GOT3 (cell line): ENCODE measurements at places on chromosomes 5 and 9.

GRCh38 chr5:112419164-112419985 lies at the start of gene EPB41L4A:
EPB41L4A (minus strand) TSS chr5:112419277; CDS start chr5:112419039, 238 bp downstream.
- no peak for DNase-seq

DNA sequence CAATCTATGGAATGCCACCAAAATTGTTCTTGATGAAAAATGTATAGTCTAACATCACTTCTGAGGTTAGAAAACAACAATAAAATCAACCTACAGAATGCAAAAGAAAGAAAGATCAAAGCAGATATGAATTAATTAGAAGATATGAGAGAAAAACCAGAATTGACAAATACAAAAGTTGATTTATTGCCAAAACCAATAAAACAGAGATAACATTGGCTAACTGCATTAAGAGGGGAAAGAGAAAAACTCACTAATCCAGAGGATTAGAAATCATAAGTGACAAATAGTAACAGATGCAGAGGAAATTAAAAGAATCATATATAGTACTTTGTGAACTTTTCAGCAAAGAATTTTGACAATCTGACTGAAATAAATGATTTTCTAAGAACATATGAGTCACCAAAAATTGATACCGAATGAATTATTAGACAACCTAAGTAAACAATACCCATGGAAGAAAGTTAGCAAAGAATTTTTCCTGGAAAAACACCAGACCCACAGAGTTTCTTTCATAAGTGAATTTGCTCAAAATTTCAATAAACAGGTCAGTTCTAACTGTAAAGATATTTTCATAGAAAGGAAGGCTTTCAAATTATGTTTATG lies 167.7 kb downstream of the AOPEP start:
- no peak for DNase-seq

GRCh38 chr5:56737951-56738606 lies 77.3 kb upstream of the MAP3K1 start:
- DNase-seq: no peak

- DNase-seq: no peak
Measured at GRCh38 chr5:128357226-128357625, 180.8 kb downstream of the FBN2 start.

- peak; percentile 57 for DNase-seq
Measured at GRCh38 chr5:71782771-71783770, 64.0 kb downstream of the CARTPT start.

- DNase-seq: no peak
Measured at GRCh38 chr9:69812068-69813000, 8.3 kb upstream of the CFAP95 start.

GRCh38 chr5:72108202-72109061 lies 1.2 kb downstream of the MAP1B start:
- no peak for DNase-seq

- no peak for DNase-seq
Measured at GRCh38 chr5:74017786-74018211, 391.8 kb downstream of the ARHGEF28 start.

DNA sequence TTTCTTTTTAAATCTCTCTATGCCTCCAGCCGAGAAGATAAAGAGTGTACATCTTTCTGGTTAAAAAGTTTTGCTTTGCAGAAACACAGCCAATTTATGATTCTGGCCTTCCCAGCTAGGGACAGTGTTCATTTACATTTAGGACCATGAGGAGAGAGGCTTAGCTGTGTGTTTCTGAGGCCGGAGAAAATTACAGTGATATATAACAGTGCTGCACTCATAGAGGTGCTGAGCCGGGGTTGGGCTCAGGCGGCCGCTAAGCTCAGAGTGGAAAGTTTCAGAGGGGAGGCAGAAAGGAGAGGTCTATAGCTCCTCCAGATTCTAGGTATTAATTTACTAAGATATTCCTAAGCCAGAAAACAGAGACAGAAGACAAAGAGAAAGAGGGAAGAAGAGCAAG lies 37.0 kb upstream of the LCP2 start:
- DNase-seq: no peak

DNA sequence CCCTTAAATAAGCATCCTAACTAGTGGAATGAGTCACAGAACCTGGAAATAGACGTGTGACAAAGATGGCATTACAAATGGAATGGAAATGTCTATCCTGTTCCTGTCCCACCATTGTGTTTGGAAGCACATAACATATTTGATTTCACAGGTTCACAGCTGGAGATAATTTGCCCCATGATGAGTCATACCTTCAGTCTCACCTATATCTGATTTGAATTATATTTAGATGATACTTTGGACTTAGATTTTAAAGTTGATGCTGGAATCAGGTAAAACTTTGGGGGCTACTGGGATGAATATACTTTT lies 92.5 kb downstream of the CEMIP2 start:
- DNase-seq: no peak

DNA sequence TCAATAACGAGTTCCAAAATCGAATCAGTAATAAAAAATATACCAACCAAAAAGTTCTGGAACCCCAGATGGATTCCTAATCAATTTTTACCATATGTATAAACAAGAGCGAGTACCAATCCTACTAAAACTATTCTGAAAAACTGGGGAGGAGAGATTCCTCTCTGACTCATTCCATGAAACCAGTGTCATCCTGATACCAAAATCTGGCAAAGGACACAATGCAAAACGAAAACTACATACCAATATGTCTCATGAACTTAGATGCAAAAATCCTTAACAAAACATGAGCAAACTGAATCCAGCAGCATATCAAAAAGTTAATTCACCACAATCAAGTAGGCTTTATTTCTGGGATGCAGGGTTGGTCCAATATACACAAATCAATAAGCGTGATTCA lies 30.5 kb upstream of the MACIR start:
- no peak for DNase-seq

DNA sequence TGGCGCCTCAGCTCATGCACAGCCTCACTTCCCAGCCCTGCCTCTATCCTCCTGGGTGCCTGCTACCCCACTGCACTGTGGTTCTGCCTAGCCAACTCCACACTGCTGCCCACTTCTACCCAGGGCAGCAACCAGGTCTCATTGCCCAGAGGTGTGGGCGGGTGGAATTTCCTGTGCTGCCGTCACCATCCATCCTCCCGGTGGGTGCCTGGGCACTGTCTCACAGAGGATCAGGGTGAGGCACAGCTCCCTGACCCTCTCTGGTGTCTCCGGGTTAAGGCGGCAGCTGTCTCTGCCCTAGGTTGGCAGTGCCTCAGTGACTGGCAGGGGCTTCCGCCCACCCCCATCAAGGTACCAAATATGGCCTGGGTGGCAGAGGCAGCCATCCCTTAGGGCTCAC lies 4.3 kb upstream of the MTMR12 start:
- DNase-seq: no peak

DNA sequence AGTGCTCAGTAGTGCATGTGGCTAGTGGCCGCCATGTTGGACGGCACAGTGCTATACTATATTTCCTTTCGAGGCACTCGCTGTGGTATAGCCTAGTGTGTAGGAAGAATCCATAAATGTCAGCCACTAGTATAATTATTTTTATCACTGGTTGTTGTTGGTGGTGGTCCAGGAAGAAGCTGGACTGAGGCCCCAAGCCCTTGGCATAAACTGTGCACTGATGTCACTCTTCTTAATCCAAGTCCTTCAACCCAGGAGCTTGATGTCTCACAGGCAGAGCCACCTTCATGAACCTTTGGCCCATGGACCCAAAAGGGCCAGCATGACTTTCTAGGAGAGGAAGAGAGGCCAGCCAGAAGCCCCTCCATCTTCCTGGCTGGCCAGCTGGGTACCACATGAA lies 32.5 kb upstream of the SYNPO start:
- DNase-seq: no peak

GRCh38 chr5:126334760-126335159 lies 88.4 kb upstream of the GRAMD2B start:
- DNase-seq: no peak

GRCh38 chr5:57841676-57842363 lies 359.2 kb upstream of the ACTBL2 start:
- no peak for DNase-seq

DNA sequence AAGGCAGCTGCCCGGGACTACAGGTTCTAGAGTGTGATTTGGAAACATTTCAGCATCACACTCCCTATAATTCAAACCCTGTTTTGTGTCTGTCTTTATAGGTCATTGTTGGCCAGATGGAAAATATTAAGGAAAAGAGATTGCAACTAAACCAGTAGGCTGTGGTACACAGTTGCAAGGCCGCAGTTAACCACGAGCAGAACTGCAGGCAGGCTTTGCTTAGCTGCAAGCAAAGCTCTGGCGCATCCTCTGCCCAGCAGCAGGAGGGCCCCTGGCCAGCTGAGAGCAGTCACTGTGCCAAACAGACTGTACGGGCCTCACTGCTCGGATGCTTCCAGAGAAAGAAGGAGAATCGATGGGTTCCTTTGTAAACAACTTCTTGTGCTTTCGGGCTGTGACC lies 204.5 kb downstream of the DENND1A start:
- no peak for DNase-seq
